ENCODE measurements at places on chromosomes 1 and 21.

- DNase-seq, result no peak
Observed at GRCh38 chr1:220880362-220880670, 1.1 kb downstream of the HLX start.

DNA sequence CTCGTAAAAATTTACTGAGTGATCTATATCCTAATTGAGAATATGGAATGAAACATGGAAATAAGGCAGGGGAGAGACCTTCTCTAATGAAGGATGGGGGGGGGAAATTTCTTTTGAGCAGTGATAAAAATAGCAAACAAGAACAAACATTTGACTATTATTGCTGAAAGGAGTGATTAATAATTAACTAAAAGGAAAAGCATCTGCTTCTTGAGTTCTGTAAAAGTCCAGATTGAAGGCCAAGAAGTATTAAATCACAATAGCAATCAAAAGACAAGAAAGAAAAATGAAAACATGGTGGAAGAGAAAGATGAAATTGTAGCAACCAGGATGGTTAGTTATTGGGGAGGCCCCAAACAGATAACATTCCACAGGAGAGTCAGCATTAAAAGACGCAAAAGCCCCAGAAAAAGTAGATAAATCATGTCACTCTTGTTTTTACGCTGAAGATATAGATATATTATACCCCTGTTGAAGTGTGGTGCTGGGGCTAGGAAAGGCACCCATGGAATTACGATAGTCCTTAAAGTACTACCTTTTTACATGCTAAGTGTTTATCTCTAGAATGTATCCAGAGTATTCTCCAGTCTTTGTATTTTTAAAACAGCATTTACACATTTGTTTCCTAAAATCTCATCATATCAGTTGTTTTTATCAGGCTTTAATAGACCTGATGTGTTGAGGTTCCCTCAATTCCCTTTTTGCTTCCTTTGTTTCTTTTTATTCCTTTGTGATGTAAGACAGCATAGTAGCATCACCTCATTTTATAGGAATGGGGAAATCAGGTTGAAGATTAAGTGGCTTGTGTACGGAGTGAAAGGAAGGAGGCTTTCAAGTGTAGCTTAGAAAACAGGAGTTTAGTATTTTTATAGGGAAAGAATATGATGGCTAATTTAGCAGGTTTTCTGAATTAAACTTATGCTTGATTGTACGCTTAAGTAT lies 28.9 kb downstream of the DISP1 start:
- DNase-seq, result no peak

- DNase-seq, result no peak
Observed at GRCh38 chr21:28683982-28684752, 308.5 kb downstream of the LTN1 start.

DNA sequence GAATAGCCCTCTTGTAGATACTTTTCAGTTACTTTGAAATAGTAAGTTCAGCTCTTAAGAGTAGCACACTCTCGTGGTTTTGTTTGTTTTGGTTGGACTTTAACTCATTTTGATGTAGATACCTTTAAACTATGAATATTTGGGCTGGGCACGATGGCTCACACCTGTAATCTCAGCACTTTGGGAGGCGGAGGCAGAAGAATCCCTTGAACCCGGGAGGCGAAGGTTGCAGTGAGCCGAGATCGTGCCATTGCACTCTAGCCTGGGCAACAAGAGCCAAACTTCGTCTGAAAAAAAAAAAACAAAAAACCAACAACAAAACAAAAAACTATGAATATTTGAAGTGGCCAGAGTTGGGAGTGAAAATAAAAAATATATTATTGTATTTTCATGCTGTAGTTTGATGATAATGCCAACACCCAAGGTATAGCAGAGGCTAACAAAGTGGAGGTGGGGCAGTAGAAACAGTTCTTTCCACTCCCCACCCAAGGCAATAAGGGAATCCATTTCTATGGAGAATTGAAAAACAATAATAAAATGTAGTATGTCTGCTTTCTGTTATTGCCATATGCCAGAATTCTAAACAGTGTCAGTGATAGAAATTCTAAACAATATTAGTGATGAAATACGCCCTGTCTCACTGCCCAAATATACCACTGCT lies 1.7 kb downstream of the ZNF326 start:
- DNase-seq, result no peak

DNA sequence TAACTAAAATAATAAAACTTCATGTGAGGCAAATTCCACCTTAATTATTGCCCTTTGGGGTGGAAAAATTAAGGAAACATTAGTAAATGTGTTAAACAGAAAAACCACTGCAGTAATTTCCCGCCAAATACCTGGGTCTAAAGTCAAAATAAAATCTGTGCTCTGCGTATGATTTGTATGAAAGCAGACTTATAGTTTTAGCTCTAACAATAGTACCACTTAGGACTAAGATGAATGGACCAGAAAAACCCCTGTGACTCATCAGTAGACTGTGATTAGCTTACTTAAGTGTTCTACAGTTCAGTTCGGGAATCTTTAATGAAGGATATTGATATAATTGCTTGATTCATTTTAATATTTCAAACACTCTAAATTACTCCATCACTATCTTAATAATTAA lies 23.3 kb upstream of the C1orf105 start:
- no peak for DNase-seq

- no peak for DNase-seq
Observed at GRCh38 chr1:47944561-47944960, 52.6 kb downstream of the TRABD2B start.

Measured in HCT116 (cell line).